H9 (cell line): ENCODE measurements at places on chromosomes 1 and 21. TPM values are rescaled to one million over a fixed set of nuclear protein-coding genes. Genes with fewer than 3 reads are reported as not detected.

GRCh38 chr21:46557919-46558392 is 46.9 kb downstream of the S100B start:
- no peaks in the 10 kb centered on the region for H3K4me1 ChIP-seq
- peaks cover 43% of the 10 kb centered on the region for H3K36me3 ChIP-seq

GRCh38 chr1:21270086-21270689 is 20.1 kb downstream of the ECE1 start:
- peaks cover 18% of the 10 kb centered on the region for H3K36me3 ChIP-seq
- H3K27me3 ChIP-seq, result no peaks in the 10 kb centered on the region
- no peak overlapping the region for H3K4me3 ChIP-seq
- peak; percentile 92 for DNase-seq
- no peak overlapping the region for H3K27ac ChIP-seq
- no peaks in the 10 kb centered on the region for H3K4me1 ChIP-seq

DNA sequence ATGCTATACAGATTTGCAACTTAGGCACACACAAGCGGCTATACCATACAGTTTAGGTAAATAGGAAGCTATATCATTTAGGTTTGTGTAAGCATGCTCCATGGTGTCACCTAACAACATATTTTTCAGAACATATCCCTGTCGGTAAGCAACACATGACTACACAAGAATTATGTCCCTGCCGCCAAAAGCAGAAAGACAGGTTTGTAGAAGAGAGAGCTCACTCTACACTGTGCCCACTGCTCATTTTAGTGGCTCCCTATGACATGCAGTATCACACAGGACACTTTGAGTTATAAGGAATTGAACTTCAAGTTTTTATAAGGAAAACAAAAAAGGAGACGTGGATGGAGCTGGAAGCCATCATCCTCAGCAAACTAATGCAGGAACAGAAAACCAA is 132.5 kb upstream of the KAZN start:
- H3K4me1 ChIP-seq, result no peaks in the 10 kb centered on the region
- H3K4me3 ChIP-seq, result no peak overlapping the region
- no peaks in the 10 kb centered on the region for H3K27me3 ChIP-seq
- H3K27ac ChIP-seq, result no peak overlapping the region

GRCh38 chr1:224763126-224763775 is 147.1 kb downstream of the CNIH3 start:
- H3K36me3 ChIP-seq, result peaks cover 3% of the 10 kb centered on the region
- no peak overlapping the region for H3K4me3 ChIP-seq
- H3K27me3 ChIP-seq, result no peaks in the 10 kb centered on the region
- no peaks in the 10 kb centered on the region; the same call in 1 of the 2 replicates for H3K4me1 ChIP-seq

DNA sequence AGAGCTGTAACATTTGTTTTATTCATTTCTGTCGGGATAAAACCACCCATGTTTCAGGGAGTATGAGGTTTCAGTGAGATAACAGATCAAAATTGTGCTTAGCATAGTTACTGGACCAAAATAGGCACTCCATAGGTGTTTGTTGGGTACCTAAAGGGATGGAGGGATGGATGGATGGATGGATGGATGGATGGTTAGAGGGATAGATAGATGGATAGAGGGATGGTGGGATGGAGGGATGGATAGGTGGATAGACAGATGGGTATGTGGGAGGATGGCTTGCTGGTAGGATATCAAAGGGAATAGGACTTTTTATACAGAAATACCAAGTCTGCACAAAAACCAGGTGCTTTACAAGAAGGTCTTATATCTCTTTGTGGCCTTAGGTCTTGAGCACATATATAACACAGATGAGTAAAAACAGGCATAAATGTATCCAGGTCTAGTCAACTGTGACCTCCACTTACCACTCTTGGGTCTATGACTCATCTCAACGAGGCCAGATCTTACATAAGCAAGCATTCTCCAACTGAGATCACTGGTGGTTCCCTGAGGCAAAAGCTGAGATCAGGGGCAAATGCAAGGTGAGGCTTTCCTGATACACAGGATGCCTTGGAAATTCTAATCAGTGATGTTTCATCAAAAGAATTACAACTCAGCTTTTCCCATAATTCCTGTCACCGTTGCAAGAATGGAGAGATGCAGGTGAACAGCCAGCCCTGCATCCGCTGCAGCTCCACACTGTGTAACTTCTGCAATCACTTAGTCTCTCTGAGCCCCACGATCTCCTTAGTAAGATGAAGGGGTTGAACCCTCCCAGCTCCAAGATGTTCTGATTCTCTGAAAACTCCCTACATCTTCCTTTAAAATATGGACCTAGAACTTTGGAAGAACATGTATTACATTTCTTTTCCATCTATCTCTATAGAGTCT is 32.0 kb downstream of the PTAFR start:
- no peaks in the 10 kb centered on the region for H3K27me3 ChIP-seq
- no peak for DNase-seq
- no peak overlapping the region for H3K27ac ChIP-seq
- no peak overlapping the region for H3K4me3 ChIP-seq

Gene BSND
- total RNA-seq, result 0.17 and 0.35 TPM in 2 replicates
